Stimulated activated CD8-positive, alpha-beta memory T cell treated with anti-CD3 and anti-CD28 coated beads, Interleukin-7, amount 100 ng/mL, for 4 hours (primary cell): ENCODE measurements at places on chromosomes 11 and 22.

GRCh38 chr11:116420030-116420429 lies 352.8 kb downstream of the BUD13 start:
- no peak for DNase-seq

DNA sequence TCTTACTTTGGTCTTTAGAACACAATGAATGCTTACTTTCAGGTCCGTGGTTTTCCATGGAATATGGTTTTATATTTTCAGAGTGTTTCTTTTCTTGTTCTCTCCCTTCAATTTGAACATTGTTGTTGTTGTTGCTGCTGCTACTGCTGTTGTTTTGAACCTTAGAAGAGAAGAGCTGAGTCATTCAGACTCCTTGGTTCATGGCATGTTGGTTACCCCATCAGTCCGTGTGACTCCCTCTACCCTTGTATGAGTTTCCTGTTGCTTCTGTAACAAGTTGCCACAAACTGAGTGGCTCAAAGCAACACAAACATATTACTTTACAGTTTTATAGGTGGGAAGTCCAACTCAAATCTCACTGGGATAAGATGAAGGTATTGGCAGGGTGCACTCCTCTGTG lies 511.0 kb downstream of the INSC start:
- DNase-seq = no peak

- no peak for DNase-seq
Measured at GRCh38 chr11:86011175-86011574, 57.7 kb downstream of the PICALM start.

- no peak for DNase-seq
Measured at GRCh38 chr11:69172674-69173073, 16.9 kb downstream of the SMIM38 start.

GRCh38 chr11:41943656-41944055 lies 484.2 kb upstream of the LRRC4C start:
- DNase-seq = no peak

- DNase-seq = no peak
Measured at GRCh38 chr11:19474211-19474610, 233.5 kb upstream of the E2F8 start.
